ENCODE measurements at places on chromosomes 6 and 20.

GRCh38 chr20:8076306-8077136 lies 55.5 kb upstream of the PLCB1 start:
- DNase-seq: no peak

- DNase-seq: no peak
Observed at GRCh38 chr20:64223526-64224067, 32.0 kb upstream of the PCMTD2 start.

DNA sequence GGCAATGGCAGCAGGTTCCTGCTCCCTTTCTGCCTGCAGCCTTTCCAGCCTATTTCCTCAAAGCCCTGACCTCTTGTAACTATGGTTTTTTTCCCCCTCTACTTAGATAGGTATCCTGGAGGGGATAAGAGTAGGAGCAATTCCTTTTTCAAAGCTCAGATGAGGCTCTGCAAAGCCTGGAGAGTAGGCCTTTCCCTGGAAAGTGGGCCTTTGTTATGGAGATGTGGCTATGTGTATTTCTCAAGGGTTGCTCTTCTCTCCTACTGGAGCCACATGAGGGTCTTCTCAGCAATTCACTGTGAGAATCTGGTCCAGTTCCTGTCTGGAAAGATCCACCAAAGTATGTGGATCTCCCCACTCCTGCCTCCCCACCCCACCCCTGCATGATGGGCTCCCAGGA lies 96.0 kb downstream of the DTD1 start:
- no peak for DNase-seq

DNA sequence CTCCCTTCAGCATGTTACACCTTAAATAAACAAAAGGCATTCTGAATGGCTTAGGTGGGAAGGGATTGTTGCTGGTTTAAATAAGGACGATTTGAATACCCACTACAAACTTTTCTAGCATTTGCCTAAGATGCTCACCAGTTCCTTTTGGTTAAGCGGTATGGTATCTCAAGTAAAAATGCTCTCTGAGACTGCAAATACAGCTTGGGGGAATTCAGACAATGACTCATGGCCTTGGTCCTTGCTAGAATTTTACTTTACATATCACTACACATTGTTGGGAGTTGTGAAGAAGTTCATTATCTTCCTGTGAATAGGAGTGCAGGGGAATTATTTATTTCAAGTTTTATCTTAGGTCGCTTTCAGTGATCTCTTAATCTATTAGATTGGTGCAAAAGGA lies 670.7 kb downstream of the UTRN start:
- no peak for DNase-seq

DNA sequence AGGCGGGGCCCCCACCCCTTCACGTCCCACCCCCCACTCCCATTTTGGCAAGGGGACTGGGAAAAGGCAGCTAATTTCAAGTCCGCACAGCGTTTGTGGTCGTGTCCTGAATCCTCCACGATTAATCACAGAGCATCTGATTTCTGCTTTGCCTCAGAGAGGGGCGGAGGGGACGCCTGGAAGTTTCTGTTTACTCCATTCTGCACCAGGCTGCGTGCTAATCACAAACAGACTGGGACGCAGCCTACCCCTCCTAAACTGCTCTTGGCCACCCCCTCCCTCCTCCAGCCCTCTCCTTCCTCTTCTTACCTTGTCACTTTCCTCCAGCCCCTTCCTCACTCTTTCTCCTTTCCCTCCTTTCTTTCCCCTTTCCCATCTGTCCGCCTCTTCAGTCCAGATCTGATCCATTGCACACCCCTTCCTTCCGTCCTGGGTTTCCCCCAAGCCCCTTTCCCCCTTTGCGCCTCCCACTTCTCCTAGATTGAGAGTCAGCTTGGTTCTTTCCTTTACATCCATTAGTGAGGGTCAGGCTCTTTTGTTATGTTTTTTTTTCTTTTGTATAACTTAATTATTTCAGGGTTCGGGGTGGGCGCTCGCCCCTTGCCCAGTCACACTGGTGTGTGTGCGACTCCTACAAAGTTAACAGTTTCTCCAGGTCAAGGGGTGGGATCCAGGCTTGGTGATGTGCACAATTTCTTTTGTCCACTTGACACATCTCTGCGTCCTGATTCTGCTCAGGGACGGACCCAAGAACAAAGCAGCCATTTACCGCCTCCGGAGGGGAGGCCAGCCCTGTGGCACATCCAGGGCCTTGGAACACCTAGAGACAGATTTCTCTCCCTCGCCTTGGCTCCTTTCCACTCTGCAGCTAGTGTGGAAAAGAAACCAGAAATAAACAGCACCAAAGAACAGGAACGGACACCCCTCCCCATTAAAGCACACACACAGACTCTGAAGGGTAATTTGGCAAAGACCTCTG lies 520 bp upstream of the RIPOR3 start:
- DNase-seq: no peak

DNA sequence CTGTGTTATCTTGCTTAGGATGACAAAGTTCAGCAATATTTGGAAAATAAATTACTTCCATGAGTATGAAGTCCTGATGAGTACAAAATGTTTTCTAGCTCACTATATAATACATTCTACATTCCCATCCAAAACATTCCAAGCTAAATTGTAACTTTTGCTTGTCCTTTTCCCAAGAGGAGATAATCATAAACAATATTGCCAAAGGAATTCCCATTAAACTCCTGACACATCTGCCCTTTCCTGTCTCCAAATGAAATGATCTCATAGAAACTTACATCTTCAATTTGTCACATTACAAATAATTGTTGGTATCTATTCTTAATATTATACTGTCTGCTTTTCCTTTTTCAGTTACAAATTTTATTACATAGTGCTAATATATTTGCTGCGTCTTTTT lies 20.4 kb upstream of the SENP6 start:
- DNase-seq: no peak

DNA sequence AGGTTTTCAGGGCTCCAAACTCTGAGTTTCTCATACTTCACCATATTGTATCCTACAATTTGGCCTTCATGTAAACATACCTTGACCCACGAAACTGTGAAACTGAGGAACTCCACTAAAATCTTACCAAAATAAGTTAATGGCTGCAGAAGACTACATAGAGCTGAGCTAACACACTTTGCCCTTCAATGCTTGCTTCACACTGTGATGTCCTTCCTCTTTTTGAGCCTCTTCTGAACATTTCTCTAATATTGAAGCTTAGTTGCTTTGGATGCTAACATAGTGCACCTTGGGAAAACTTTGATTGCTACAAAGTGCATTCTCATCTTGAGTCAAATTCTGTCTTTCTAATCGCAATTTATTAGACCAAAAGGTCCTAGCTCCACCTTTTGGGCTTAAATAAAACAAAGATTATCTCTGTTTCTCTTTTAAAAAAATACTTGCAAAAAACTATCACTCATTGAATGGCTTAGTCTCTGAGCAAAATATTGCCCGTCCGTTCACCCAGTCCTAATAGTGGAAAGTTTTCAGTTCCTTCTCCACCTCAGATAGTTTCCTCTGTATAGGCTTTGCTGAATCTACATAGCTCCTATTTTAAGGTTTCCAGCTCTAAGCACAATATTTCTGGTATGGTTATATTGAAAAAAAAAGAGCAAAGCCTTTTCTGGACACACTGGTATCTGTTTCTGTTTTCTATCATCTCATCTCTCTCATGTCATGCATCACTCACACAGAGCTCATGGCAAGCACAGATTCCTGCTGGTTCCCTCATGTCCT lies 494.6 kb downstream of the RFPL4B start:
- DNase-seq: no peak

GRCh38 chr6:113833537-113833936 lies 23.6 kb upstream of the MARCKS start:
- no peak for DNase-seq

DNA sequence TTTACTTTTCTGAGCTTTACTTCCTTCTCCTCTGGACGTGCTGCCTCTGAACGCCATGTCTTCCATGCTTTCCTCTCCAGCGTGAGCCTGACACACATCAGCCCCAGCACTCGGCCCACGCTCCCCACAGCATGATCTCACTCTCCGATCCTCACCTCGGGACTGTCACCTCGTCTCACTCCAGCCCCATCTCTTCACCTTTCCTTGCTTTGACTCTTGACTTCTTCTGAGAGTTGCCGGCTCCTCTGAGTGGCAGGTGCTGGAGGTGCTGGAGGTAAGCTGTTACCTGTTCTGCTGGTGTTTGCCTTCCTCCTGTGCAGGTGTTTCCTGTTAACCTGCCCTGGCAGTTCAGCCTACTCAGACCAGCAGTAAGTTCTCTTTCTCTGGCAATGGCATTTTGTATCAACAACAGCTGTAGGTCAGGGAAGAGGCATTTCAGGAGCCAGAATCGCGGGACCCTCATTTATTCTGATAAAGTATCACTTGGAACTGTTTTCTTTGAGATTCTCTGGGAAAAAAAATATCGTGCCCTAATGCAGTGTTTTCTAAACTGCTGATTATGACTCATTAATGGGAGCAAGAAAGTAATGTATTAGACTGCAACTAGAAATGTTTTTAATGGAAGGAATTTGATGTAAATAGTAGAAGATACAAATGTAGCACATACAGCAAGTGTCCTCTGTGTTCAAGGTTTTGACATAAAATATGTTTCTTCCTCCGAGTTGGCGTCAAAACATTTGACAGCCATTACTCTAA lies 106.5 kb downstream of the ARID1B start:
- DNase-seq: no peak

- DNase-seq: no peak
Observed at GRCh38 chr6:106318851-106319250, 6.7 kb downstream of the ATG5 start.

DNA sequence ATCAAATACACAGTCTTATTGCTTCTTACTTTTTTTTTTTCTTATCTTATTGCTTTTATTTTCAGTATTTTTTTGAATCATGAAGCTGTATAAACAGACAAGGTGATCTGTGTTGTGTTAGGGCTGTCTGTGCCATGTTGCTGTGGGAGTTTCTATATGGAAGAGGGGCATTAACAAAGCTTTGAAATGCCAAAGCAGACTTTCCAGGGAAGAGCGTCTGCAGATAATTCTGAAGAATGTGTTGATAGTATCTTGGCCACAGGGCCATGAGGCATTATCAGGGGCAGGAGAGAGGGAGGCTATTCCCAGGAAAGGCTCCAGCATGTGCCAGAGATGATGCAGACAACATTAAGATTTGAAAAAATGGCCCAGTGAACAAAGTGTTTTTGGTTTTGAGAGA lies 354.5 kb downstream of the UTRN start:
- DNase-seq: no peak

DNA sequence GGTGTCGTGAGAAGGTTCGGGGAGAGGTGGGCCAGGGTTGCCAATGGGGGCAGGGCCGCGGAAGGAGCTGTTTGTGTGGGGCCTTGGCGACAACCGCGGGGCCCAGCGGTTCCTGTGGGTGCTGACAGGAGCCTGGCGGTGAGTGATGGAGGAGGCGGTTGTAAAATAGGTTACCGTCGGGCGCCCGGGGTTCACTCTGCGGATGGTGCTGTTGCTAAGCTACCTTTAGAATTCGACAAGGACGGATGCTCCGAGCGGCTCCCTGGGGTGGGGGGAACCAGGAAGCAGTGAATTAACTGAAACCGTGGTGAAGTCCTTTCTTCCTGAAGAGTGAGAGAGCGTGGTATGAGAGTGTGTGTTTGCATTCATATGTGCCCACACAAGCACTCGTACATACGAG lies 61.7 kb downstream of the CDH22 start:
- DNase-seq: no peak

DNA sequence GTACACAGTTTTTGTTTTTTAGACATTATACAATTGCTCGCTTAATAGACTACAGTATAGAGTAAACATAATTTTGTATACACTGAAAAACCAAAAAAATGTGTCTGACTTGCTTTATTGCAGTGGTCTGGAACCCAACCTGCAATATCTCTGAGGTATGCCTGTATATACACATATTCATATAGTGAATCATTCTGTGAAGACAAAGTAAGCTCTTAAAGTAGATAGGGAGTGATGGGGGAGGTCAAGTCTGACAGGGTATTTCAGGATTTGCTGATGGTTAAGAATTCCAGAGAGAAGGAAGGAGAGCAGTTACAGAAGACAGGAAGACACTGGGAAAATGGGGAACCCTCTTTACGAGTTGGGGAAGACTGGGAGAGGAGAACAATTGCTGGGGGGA lies 417.9 kb downstream of the CD109 start:
- no peak for DNase-seq

- no peak for DNase-seq
Observed at GRCh38 chr6:127845242-127845641, 55.6 kb downstream of the THEMIS start.

GRCh38 chr6:139679516-139680179 lies 305.2 kb upstream of the CITED2 start:
- no peak for DNase-seq

- no peak for DNase-seq
Observed at GRCh38 chr6:111724505-111724904, 118.8 kb upstream of the TRAF3IP2 start.

DNA sequence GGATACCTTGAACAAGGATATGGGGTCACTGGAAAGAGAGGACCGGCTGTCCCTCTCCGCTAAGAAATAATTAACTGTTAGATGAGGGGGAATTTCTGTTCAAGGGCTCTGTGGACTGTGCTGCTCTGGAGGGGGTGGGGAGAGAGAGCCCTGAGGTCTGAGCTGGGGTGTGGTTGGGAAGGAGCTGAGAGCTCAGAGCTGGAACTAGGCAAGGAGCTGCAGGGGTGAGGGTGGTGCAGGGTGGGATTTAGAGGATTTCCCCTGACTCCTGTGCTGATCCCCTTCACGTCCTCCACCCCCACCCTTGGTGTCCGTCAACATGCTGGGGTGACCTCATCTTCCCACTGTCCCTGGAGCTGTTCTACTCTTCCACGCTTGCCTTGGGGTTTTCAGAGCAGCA lies 52.5 kb downstream of the HLA-A start:
- no peak for DNase-seq

- no peak for DNase-seq
Observed at GRCh38 chr20:15862178-15862577, 711.1 kb downstream of the KIF16B start.

GRCh38 chr6:125987026-125987617 lies 782 bp downstream of the TRMT11 start:
- no peak for DNase-seq

DNA sequence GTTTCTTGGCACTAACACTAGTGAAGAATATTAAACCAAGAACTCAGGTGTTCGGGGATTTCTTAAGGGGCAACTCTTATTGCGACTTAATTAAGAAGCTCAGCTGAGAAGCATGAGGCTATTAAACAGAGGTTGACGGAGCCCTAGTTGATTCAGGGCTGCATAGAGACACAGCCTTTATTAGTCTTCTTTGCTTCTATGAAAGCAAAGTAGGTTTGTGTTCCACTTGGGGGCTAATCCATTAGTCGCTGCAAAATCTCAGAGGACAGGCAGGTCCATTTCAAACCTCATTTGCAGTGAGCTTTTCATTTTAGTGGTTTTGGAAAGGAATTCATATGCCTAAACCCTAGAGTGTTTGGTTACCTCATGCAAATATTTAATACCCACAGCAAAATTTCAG lies 506.6 kb upstream of the SULF2 start:
- DNase-seq: no peak

All from H54 (cell line).